ENCODE measurements at places on chromosomes 2 and 18.

DNA sequence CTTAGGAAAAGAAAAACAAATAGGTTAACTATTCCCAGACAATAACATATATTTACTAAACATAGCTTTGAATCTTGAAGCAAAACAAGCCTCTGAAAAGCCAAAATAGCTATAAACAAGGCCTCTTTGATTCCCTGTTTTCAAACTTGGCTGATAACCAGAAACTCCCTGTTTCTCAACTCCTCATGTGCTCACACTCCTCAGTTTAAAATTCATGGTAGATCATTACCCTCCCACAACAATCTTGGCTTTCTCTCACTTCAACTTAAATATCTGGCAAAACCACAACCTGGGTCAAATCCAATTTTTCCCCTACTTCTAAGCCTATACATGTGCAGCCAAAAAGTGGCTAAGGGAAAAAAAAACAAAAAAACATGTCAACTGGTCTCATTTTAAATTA is 15.6 kb downstream of the SUCLG1 start:
- DNase-seq, result no peak

GRCh38 chr2:36445185-36445866 is 89.7 kb downstream of the CRIM1 start:
- no peak for DNase-seq

GRCh38 chr2:195214072-195214471 is 443.0 kb upstream of the SLC39A10 start:
- no peak for DNase-seq

DNA sequence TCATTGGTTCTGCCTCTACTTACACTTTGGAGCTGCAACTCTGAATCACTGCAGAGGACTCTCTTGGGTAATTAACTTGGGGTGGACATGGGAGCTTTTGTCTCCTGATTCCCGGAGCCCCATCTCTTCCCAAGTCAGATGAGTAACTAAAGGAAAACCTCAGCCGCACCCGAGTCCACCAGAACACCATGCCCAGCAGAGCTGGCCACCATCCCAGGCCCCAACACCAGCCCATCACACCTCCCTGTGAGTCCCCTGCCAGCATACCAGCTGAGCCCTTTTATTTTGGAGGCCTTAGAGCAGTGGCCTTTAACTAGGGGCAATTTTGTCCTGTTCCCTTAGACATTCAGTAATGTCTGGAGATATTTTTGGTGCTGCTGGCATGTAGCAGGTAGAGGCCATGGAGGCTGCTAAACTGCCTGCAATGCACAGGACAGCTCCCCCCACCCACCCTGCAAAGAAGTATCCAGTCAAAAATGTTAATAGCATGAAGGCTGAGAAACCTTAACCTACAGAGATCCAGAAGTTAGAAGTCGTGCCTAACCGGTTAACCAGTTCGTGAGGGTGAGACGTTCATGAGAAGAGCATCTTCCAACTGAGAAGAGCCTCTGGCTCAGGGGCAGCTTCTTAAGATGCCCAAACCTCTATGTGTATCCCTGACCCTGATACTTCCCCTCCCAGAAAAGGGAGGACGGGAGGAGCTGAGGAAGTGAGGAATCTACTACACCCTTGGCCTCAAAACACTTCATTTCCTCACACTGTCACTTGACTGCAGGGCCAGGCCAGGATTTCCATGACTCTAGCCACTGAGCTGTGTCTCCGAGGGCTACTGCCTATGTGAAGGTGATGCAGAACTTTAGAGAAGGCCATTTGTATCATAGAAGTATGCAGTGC is 139.9 kb upstream of the EPAS1 start:
- no peak for DNase-seq

DNA sequence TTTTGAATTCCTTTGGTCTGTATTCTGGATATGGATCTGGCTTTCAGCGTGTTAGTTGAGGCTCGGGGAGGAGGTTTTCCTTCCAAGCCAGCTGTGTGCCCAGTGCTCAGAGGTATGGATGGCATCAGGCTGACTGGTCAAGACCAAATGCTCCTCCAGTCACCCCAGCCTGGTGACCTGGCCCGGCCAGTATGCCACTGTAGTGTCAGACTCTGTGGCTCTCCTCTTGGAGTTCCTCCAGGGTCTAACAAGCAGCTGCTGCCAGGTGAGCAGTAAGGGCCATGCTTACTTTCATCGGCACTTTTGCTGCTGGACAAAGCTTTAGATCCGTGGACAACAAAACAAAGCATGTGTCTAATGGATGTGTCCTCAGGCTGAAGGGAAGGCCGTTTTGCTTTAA is 44.1 kb downstream of the CABLES1 start:
- DNase-seq, result no peak

GRCh38 chr2:144466637-144467036 is 53.3 kb downstream of the ZEB2 start:
- DNase-seq, result no peak

DNA sequence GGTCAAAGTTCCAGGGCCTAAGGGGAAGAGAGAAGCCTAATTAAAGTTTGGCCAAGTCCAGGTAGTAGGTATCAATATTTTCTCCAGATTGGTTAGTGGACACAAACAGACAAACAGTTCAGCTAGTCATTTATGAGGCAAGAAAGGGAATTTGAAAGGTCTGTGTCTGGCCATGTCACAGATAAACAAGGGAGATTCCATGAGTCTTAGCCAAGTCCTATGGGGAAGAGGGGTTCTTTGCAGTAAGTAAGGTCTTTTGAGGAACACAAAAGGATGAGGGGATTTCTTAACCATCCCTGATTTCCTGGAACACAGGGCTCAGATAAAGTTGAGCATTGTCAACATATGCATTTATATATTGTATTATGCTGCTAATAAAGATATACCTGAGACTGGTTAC is 310.8 kb downstream of the PLCL1 start:
- DNase-seq, result no peak

GRCh38 chr2:47422560-47422959 is 19.6 kb downstream of the MSH2 start:
- no peak for DNase-seq

DNA sequence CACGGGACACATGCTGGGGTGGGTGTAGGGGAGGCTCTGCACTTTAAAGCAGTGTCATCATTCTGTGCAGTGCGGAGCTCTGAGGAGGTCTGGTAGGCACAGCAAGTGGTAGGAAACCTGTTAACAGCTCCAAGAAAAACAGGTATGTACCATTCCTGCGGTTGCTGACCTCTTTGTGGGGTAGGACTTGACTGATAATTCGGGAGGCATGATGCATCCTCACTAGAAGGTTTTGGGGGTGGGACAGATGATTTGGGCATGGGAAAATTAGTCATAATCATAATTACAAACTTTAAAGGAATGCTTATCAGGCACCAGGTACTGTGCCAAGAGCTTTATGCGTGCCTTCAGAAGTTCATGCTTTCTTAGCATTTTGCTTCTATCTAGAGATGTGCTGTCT is 9.7 kb downstream of the DOK1 start:
- no peak for DNase-seq

GRCh38 chr2:30476636-30477035 is 29.6 kb downstream of the LCLAT1 start:
- DNase-seq, result no peak

DNA sequence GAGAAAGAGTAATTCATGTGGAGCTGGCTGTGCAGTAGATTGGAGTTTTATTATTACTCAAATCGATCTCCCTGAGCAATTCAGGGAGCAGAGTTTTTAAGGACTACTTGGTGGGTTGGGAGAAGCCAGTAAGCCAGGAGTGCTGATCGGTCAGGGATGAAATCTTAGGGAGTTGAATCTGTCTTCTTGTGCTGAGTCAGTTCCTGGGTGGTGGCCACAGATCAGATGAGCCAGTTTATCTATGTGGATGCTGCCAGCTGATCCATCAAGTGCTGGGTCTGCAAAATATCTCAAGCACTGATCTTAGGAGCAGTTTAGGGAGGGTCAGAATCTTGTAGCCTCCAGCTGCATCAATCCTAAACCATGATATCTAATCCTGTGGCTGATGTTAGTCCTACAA is 17.0 kb upstream of the UGT1A8 start:
- no peak for DNase-seq

DNA sequence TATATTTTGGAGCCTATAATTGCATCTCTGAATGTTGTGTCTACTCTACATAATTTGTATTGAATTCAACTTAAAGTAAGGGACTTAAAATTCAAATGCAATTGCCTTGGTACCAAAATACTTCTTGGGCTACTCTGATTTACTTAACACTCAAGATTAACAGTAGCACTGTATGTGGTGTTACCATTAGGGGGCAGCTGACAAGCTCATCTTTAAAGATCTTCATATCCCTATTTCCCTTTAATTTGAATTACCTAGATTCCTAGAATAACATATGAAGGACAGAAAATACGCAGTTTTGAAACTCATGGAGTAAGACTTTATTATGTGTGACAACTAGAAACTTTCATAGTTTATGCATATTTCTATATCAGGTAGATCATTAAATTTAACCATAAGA is 37.4 kb upstream of the FAP start:
- no peak for DNase-seq

DNA sequence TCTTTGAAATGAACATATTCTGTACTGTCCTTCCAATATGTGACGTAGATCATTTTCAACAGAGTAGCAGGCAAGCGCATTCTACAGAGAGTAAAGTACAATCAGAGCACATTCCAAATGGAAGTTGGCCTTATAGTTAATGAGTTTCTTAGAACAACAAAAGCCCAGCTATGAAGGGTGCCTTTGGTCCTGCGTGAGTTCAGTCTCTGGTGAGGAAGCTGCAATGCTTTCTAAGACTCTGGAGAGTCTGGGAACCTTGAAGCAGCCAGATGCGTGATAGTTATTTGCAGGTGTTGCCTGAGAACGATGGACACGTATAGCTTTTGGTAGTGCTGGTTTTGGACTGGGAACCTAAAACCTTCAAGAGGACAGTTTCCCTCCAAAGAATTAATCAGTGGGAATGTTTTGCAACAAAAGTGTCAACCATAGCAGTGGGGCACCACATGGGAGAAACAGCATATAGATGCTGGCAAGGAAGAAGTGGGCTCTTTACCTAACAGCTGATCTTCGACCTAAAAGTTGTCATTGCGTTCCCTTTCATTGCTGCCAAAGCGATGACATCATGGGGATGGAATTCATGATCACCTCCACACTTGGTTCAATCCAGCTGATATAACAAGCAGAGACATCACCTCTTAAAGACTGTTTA is 9.3 kb upstream of the SNORC start:
- no peak for DNase-seq

- no peak for DNase-seq
These were observed 34.3 kb downstream of the SCN9A start for GRCh38 chr2:166341426-166341825.

- DNase-seq, result no peak
These were observed 42.4 kb upstream of the FIGN start for GRCh38 chr2:163778045-163778781.

- DNase-seq, result no peak
These were observed 63.2 kb upstream of the TPO start for GRCh38 chr2:1350111-1350510.

DNA sequence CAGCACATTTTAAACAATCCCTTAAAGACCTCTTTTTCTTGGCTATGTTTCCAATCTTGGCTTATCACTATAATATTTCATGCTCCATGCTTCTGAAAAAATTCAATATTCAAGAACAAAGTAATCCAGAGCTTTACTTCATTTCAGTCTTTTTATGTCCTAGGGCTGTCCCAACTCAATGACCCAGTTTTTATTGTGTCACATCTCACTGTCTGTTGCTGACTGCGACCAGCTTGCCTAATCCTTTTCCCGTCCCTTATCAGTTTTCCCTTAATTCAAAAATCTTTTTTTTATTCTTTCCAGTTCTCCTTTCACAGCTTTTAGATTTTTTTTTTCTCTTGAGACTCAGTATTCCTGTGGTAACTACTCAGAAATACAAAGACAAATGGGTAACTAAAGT is 10.2 kb downstream of the TMEM17 start:
- DNase-seq, result no peak

GRCh38 chr18:57150828-57151227 is 3.9 kb downstream of the BOD1L2 start:
- no peak for DNase-seq

- DNase-seq, result no peak
These were observed 24.6 kb upstream of the PLB1 start for GRCh38 chr2:28471214-28471613.

GRCh38 chr2:150572961-150573395 is 85.5 kb upstream of the RND3 start:
- DNase-seq, result no peak

GRCh38 chr2:118372886-118373830 is 284.9 kb downstream of the INSIG2 start:
- DNase-seq, result no peak

DNA sequence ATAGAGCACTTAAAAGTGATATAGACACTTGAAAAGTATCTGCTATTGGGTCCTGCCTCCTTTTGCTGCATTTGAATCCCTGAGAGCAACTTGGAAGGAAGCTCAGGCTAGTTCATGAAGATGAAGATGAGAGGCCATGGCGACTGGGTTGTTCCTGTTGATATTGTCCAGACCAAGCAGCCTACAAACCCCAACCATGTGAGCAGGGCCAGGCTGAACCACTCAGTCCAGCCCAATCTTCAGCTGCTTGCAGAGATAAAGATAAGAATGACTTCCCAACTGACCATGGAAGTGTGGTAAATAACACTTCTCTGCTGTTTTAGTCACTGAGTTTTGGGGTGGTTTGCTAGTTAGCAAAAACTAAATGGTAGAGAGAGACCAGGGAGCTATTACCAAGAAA is 417.6 kb downstream of the SOX11 start:
- no peak for DNase-seq

- no peak for DNase-seq
These were observed 2.0 kb downstream of the ABHD3 start for GRCh38 chr18:21702602-21703001.

GRCh38 chr2:70935468-70936164 is at the start of gene ATP6V1B1:
Gene ATP6V1B1, plus strand, starts transcription at chr2:70935900. Its CDS starts 55 bp downstream, at chr2:70935955.
- DNase-seq, result no peak

DNA sequence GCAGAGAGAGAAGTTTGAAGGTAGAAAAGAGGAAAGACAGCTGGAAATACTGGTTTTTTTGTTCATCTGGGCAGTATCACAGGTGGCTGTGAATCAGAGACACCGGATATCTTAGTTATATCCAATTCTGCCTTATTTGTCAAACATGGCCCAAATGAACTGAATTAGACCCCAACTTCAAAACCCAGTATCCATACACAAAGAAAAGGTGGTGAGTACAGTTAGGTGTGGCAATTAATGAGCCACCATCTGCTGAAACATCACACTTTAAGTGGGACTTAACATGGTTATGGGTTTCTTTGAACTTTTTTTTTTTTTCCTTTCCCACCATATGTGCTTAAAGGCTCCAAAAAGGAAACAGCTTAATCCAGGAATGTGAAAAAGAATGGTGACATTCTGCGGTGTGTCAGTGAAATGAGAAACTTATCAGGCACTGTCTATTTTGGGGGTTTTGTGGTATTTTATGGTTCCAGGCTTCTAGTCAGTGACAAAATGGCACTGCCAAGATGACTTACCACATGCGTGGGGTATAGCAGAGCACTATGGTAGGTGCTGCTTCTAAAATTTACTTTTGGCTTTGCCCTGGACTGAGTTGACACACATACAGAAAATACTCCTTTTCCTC is 5.0 kb upstream of the TMEM178A start:
- DNase-seq, result no peak

- no peak for DNase-seq
These were observed 123.3 kb downstream of the CTIF start for GRCh38 chr18:48662011-48662661.

All from activated naive CD4-positive, alpha-beta T cell treated with anti-CD3 and anti-CD28 coated beads, Interleukin-2, amount 50 U/mL, for 16 hours (primary cell).